ENCODE measurements at places on chromosomes 5 and 9.

DNA sequence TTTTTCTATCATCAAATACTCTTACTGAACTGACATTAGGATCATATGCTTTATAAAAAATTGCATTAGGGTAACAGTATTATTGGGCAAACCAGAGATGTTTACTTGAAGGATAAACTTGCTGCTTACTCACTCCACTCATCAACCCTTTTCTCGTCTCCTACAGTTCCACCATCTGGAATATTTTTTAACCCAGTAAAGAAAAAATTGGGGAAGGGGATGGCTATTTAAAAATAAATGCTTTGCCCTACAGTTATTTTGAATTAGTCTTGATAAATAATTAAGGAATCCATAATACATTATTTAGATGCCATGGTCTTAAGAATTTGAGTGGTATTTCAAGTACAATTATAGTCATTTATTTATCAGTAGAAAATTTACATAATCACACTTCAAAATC is 225.8 kb downstream of the MEF2C start:
- no peak for DNase-seq

DNA sequence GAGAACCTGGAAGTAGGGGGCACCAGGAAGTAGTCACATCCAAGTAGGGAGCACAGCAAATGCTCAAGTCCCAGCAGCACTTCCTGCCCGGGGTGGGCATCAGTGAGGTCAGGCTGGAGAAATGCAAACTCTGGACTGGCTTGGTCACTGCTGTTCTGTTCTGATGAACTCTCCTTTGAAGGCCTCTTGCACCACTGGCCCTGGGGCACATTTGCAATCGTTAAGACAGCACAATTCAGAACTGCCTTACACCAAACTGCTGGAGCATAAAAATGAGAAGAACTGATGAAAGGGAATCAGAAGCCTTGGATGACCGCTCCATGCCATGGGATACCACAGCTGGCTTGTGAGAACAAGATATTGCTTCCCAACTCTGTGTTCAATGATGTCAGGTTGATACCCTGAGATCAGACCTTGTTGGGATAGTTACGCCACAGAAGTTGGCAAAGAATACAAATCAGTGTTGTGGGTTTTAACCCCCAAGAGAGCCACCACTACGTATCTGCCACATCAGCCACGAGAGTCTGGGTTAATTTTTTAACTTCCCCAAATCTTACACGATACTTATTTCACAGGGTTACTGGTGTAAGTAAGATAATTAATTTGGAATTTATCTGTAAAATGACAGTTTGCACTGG is 42.3 kb upstream of the ZSWIM6 start:
- no peak for DNase-seq

- no peak for DNase-seq
Measured at GRCh38 chr5:165304193-165304827, 1798.9 kb downstream of the MAT2B start.

GRCh38 chr5:82183828-82184227 is 94.3 kb downstream of the RPS23 start:
- DNase-seq = no peak

GRCh38 chr9:71637375-71637774 is 130.9 kb downstream of the CEMIP2 start:
- DNase-seq = no peak

GRCh38 chr9:106934442-106935238 is 71.7 kb downstream of the ZNF462 start:
- DNase-seq = no peak

DNA sequence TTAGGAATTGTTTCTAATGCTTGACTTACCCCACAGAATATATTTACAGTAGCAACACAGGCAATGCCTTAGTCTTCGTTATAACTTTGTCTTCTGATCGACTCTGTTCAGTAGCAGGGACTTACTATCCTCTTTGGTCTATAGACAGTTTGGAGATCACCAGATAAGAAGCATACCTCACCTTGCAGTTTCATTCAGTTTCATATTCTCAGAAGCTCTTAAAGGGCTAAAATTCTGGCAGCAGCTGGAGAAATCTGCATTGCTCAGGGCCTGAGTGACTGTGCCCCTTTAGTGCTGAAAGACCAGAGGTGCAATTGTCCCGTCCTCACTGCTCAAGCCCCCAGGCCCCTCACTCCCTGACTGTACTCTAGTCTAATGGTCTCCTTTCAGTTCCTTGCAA is 26.0 kb downstream of the ZBTB43 start:
- DNase-seq = no peak

- no peak for DNase-seq
Measured at GRCh38 chr5:128477944-128478343, 60.1 kb downstream of the FBN2 start.
